HCT116 (cell line): ENCODE measurements at places on chromosomes 4 and X.

DNA sequence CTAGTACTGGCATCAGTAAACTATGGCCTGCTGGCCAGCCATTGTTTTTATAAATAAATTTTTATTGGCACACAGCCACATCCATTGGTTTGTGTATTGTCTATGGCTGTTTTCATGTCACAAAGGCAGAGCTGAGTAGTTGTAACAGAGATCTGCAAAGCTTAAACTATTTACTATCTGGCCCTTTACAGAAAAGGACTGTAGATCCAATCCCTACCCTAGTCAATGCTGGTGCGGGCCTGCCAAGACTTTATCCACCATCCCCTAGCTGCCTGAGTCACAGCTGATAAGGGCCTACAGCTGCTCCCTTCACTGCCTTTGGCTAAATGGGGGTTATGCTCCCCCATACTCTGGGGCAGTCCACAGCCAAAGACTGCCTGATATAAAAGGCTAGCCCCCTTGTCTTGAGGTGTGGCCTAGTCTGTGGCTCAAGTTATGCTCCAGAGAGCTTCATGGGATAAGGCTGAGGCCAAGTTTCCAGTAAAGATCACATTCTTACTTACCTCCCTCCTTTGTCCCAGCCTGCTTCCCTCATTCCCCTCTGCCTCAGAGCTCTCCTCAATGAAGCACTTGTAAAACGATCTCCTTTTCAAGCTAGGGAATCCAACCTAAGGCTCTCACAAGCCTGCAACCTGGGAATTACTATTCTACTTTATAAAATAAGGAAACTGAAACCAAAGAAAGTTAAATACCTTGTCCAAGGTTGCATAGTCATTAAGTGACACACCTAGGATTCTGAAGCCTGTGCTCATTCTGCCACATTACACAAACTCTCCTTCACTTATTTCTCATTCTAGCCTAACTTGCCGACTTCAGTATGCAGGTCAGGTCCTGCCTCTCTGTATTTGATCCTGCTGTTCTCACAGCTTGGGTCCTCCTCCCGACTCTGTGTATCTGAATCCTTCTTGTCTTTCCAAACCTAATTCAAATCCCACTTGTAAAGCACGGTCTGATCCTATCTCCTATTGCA lies 20.7 kb downstream of the ACE2 start:
- no peak for DNase-seq

DNA sequence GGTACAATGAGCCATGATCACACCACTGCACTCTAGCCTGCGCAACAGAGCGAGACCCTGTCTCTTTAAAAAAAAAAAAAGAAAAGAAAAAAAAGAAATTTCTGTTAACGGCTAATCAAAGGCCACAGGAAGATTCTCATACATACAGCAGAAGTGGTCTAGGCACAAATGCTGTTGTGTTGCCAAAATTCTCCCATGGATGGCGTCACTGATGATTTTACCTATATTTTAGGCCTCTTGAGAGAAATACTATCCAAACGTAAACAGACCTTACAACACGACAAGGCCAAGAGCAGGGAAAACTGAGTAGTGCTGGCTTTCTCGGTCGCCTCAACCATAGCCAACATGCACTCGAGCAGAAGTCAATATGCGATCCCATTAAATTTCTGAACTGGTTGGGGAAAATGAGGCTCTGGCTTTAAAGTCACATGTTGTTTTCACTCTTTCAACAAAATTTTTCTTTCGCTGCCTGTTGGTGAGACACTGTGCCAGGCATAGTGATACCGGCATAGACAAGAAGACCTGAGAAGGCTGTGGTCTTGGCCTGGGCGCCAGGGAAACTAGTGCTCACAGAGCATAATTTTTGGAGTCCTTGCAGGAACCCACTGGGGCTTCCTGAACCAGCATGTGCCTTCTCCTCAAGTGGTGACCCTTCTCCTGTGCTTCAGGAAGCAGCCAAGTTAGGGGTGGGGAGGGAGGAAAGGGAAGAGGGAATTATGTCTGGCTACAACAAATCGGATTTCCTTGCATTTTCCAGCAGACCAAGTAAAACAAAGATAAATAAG lies 20.6 kb downstream of the SH3KBP1 start:
- no peak for DNase-seq

DNA sequence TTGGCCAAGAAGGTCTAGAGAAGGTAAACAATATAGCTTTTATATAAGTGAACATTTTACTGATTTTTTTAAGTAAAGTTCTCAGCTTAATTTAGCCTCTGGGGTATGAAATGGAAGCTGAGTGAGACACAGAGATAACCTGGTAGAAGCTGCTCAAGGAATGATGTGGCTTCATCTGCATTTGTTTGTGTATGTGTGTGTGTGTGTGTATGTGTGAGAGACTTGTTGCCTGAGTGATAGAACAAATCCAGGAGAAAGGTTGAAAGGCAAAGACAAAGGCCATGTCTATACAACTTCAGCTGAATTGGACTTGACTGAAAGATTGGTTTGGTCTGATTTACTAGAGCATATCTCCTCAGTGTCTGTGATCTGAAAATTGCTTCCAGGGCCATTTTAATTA lies 63.6 kb downstream of the PCDH7 start:
- peak; percentile 52 for DNase-seq

DNA sequence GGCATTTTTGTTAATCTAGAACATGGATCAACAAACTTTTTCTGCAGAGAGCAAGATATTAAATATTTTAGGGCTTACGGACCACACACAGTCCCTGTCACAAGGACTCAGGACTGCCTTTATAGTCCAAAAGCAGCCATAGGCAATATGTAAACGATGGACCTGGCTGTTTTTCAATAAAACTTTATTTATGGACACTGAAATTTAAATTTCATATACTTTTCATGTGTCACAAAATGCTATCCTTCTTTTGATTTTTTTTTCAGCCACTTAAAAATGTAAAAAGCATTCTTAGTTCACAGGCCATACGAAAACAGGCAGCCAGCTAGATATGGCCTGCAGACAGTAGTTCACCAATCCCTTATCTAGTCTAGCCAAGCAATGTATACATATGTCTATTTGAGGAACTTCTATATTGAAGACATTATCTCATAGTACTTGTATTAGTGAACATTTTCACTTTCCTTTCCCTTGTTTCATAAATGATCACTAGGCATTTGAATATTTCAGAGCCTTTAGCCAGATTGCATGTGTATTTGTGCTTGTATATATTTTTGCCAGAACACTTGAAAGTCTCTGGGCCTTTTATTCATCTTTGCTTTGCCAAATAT lies 350.9 kb downstream of the RPA4 start:
- DNase-seq, result no peak

- DNase-seq, result no peak
Observed at GRCh38 chrX:148501386-148502066, 1.1 kb downstream of the AFF2 start.

DNA sequence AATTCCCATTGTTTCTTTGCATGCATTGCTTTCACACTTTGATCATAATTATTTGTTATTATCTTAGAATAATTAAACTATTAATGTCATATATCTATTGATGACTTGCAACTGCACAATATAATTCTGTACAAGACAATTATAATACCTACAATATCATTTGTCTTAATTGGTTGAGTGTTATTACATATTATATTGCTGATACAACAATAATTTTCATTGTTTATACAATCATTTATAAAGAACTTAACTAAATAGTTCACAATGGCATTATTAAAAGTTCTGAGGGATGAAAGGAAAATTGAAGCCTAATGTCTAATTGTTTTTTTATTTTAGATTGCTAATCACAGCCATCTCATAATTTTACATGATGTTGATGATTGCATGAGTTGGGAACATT lies 227.6 kb downstream of the GALNTL6 start:
- no peak for DNase-seq

DNA sequence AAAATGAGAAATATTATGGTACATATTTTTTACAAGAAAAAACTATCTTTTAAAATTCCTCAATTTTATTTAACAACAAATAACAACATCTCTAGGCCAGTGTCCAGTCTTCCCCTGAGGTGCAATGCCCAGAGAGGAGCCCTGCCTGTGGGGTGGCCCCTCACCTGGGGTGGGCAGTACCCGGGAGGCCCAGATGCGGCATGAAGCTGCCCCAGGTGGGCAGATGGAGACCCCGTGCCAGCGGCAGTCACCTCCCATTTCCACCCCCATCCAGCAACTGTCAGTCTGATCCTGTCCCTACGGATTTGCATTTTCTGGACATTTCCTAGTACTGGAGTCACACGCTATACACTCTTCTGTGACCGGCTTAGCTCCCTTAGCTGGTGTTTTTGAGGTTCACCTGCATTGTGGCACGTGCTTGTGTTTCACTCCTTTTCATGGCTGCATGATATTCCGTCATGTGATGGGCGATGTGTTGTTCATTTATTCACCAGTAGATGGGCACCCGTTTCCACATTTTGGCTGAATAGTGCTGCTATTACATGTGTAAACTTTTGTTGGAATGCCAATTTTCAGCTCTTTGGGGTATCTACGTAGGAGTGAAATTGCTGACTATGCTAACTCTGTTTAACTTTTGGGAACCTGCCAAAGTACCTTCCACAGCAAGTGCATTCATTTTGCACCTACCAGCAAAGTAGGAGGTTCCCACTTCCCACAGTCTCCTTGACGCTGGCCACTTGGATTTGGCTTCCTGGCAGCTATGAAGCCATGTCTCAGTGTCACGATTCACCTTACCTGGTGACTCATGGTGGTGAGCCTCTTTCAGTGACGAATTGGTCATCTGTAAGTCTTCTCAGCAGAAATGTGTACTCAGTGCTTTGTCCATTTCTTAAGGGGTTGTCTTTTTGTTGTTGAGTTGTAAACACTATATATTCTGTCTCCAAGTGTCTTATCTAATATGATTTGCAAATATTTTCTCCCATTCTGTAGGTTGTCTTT lies 11.7 kb upstream of the MAEA start:
- peak; percentile 29 for DNase-seq

DNA sequence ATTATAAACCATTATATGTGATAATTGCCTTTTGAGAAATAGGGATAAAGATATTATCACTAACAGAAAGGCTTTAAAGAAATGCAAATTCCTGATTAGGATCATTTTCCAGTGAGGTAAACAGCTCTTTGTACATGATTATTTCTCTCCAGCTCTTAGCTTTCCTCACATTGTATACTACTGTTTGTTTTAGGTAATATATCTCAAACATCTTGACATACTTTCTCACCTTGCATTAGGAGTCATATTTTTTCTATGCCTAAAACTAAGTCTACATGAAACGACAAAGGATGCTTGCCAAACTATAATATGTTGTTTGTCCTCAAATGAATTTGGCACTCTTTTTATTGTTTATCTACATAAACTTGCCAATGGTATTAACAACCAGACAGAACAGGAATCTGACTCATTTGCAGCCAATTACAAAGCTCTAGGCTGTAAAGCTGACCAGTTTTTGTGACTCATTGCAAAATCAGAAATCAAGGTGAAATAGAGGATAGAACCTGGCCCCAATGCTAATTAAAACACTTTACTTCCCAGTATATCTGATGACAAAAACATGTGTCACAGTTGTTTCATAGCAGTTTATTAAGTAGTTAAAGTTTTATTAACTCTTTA lies 107.0 kb downstream of the IQCM start:
- peak; percentile 57 for DNase-seq

- no peak for DNase-seq
Observed at GRCh38 chrX:88982933-88983332, 235.9 kb downstream of the CPXCR1 start.

- DNase-seq, result no peak
Observed at GRCh38 chrX:10529344-10529743, 91.0 kb downstream of the MID1 start.

GRCh38 chrX:148741441-148741840 lies 241.0 kb downstream of the AFF2 start:
- DNase-seq, result no peak

DNA sequence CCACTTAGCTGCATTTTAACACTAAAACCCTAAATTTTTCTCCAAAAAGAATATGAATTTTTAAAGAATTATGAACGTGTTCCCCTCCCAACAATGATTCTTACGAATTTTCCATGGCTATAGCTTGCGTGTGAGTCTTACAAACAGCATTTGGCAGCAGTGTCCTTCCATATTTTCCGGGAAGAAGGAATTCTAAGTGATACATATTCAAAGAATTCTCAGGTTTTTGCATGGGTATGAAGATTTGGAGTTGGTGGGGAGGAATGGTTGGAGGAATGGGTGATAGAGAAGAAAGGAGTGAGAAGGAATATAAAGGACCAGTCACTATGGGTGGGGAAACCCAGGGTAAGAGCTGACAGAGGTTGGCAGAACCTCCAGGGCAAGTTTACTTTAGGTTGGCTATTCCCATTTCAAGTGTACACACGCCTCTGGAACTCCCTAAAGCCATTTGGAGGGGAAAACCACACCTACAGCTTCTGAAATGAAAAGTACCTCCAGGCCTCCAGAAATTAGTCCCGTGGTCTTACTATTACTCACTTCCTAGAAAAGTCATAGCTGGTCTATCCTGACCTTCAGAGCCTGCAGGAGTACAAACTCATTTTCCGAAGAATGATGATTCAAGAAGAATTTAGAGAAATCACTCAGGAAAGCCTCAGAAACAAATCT lies 420.8 kb upstream of the DIPK2B start:
- no peak for DNase-seq

- DNase-seq, result no peak
Observed at GRCh38 chr4:107719207-107719921, 670 bp downstream of the PAPSS1 start.

- no peak for DNase-seq
Observed at GRCh38 chr4:75122424-75123014, 189.6 kb downstream of the PARM1 start.

- DNase-seq, result no peak
Observed at GRCh38 chrX:108516184-108516583, 76.5 kb downstream of the COL4A5 start.
